ENCODE measurements at places on chromosomes 11 and 22.
A peak's percentile ranks its signal among the peaks of the same experiment; 100 is the strongest.

DNA sequence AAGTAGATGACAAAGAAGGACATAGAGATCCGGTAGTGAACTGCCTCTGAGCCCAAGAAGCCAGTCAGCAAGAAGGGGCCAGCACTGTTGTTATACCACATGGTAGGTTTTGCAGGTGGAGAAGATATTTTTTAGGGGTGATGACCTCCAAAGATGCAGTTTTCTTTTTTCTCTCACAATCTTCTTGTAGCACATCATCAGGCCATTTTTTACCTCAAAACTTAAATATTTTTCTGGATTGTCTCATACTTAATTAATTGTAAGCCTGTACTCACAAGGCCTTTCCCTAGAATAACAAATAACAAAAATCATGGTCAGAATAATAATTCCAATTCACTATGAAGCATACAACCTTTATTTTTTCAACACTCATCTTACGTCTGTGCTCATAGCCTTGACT lies at the start of gene OR51B4:
Gene OR51B4 (minus strand): TSS at position 101 of the 400 bp plus-strand sequence. CDS start 0 bp downstream, at position 101.
- no peak for DNase-seq

- no peak for DNase-seq
Observed at GRCh38 chr11:100367892-100368291, 319.2 kb upstream of the ARHGAP42 start.

DNA sequence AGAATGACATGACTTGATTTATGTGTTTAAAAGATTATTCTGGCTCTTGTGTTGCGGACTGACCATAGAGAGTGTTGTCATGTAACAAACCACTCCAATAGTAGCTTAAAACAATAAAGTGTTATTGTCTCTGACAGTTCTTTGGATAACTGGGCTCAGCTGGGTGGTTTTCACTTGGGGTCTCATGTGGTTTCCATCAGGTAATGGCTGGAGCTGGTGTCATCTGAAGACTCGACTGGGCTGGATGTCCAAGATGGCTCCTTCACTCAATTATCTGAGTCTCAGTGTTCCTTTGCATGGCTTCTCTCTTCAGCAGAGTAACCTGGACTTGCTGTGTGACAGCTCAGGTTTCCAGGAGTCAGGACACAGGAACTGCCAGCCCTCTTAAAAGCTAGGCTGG lies 104.3 kb upstream of the NNMT start:
- no peak for DNase-seq

- DNase-seq: no peak
Observed at GRCh38 chr11:12356944-12357655, 20.3 kb upstream of the PARVA start.

DNA sequence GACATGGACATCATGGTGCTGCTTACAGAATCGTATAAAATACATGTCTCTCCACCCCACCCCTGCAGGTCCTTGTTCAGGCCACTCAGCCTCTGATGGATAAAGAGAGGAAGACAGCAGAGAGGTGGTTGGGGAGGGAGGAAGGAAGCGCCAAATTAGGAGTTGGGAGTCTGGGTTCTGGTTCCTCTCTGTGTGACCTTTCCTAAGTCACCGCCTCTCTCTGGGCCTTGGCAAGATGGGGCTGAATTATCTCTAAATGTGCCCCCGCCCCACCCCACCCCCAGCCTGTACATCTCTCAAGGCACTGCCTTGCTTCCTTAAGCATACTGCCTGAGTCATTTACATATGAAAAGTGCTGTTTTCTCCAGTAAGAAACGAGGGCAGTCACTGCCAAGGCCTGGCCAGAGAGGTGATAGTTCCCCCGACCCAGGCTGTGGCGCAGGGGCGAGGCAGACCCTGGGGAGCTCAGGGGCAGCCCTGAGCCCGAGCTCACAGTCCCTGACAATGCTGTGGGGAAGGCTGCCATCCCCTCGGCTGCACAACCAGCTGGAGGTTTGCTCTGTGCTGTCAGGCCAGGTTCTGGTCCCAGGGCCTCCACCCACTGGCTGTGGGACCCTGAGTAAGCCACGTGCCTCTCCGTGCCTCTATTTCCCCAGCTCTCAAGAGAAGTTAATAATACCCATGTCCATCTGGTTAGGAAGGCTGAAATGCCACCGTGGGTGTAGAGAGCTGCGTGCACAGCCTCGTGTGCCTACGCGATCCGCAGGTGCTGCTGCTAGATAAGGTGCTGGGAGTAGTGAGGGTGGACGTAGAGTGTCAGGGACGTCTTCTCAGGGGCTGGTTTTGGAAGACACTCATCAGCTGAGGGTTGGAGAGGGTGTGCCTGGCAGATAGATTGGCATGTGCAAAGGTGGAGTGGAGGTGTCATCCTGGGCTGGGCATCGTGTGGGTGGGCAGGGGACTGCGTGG lies 55.3 kb downstream of the CACNA1I start:
- no peak for DNase-seq

GRCh38 chr22:33957086-33957485 lies 36.8 kb upstream of the LARGE1 start:
- DNase-seq: no peak

DNA sequence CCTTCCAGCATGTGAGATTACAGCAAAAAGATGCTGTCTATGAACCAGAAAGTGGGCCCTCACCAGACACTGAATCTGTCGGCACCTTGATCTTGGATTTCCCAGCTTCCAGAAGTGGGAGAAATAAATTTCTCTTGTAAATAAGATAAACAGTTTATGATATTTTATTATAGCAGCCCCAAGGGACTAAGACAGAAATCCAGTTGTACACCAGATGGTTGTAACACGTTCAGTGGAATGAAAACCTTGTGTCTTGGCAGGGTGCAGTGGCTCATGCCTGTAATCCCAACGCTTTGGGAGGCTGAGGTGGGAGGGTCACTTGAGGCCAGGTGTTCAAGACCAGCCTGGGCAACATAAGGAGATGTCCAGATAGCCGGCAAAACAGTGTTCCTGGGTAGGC lies 61.8 kb downstream of the MCHR1 start:
- no peak for DNase-seq

DNA sequence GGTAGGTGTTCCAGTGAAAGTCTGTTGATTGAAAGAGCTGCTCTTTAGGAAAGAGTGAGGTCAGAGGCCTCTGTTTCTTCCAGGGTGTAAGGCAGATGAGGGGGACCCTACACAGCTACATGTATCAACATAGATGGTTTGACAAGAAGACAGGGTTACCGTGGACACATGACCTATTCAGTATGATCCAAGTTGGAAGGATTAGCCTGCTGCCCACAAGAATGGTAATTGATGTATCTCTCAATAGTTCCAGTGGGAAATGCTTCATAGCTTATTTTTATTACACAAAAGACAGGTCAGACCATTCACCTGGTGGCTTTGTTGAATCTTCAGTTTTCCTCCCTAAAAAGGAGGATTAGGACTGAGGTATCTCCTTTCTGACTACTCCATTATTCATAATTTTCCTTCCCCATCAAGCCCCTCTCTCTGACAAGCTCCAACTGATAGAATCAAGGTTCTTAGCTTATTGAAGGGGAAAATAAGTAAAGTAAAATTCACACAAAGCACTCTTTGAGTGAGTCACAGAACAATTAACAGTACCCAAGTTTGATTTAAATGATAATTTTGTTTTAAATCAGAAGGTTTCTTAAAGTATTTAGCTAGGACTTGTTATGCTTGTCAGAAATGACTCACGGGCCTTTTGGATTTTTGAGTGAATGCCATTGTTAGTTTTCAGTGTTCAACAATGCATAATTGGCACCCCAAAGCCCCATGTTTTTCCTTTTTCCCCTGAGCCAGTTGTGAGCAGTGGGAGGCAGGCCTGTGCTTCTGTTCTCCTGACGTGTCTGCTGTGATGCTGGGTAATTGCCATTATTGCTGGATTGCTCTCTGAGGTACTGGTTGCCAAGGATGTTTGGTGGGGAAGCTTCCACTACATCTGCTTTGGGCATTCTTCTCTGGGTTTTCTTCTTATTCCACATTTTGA lies 373.2 kb downstream of the DDX10 start:
- DNase-seq: peak; percentile 95

- no peak for DNase-seq
Observed at GRCh38 chr11:85531191-85531897, 95.8 kb downstream of the DLG2 start.

Data from fibroblast of upper back skin (primary cell).